MCF 10A (cell line): ENCODE measurements at places on chromosomes 4 and X. TPM values are rescaled to one million over a fixed set of nuclear protein-coding genes. Genes with fewer than 3 reads are reported as not detected.

Gene ZNF157
- not detected in 2 replicates for total RNA-seq

Gene AMER1
- 3.5 and 3.9 TPM in 2 replicates for total RNA-seq

Gene FAT4
- total RNA-seq = 6.4 and 6.6 TPM in 2 replicates

Gene ALB
- 0.15 TPM in 1 of 2 replicates, not detected in the other for total RNA-seq

Gene MBNL3
- 14.0 and 17.7 TPM in 2 replicates for total RNA-seq

Gene CSAG1
- total RNA-seq = not detected in 2 replicates

Gene SLC26A1
- 0.10 and 0.16 TPM in 2 replicates for total RNA-seq

Gene CXCL11
- not detected in 2 replicates for total RNA-seq

Gene MAGEB10
- total RNA-seq = not detected in 2 replicates

Gene CCDC110
- 0.47 TPM in 1 of 2 replicates, not detected in the other for total RNA-seq

Gene MGAT4D
- total RNA-seq = not detected in 2 replicates

Gene TMSB15B
- total RNA-seq = 2.1 and 3.0 TPM in 2 replicates

Gene LRAT
- total RNA-seq = 3.5 and 5.8 TPM in 2 replicates

Gene SHROOM3
- total RNA-seq = 15.7 and 20.7 TPM in 2 replicates

Gene SRPK3
- not detected in 2 replicates for total RNA-seq

Gene UGT2B11
- total RNA-seq = not detected in 2 replicates

Gene MAGIX
- 0.52 and 0.84 TPM in 2 replicates for total RNA-seq

Gene IL2
- not detected in 2 replicates for total RNA-seq

Gene PDLIM3
- 0.22 and 0.30 TPM in 2 replicates for total RNA-seq

Gene HSFX1
- total RNA-seq = 0.61 TPM in 1 of 2 replicates, not detected in the other

Gene NLRP2B
- not detected in 2 replicates for total RNA-seq

Gene PAGE1
- not detected in 2 replicates for total RNA-seq

Gene SORBS2
- 19.3 and 29.1 TPM in 2 replicates for total RNA-seq

Gene RLIM
- total RNA-seq = 57.2 and 58.4 TPM in 2 replicates

Gene CFI
- total RNA-seq = 0.16 TPM in 1 of 2 replicates, not detected in the other

Gene DSPP
- not detected in 2 replicates for total RNA-seq

Gene ARR3
- total RNA-seq = not detected in 2 replicates

Gene SPP1
- not detected in 2 replicates for total RNA-seq

Gene LAS1L
- total RNA-seq = 42.2 and 49.8 TPM in 2 replicates

Gene HS3ST1
- 0.21 and 0.25 TPM in 2 replicates for total RNA-seq

Gene ADH1B
- total RNA-seq = 24.2 and 32.0 TPM in 2 replicates

Gene EOLA1
- 18.2 and 22.3 TPM in 2 replicates for total RNA-seq

Gene TRIM75
- total RNA-seq = not detected in 2 replicates

Gene XAGE1B
- not detected in 2 replicates for total RNA-seq

Gene ARSJ
- 36.2 and 50.7 TPM in 2 replicates for total RNA-seq

Gene ZNF630
- 2.4 and 3.2 TPM in 2 replicates for total RNA-seq

Gene PGM2
- 23.9 and 27.9 TPM in 2 replicates for total RNA-seq

Gene PIGA
- total RNA-seq = 17.3 and 22.7 TPM in 2 replicates

Gene DDX53
- total RNA-seq = not detected in 2 replicates

Gene GLOD5
- not detected in 2 replicates for total RNA-seq

Gene GAGE12J
- total RNA-seq = not detected in 2 replicates
